ENCODE measurements at places on chromosomes 12 and 14.

- DNase-seq = no peak
These were observed 344.5 kb downstream of the AEBP2 start for GRCh38 chr12:19783547-19784444.

DNA sequence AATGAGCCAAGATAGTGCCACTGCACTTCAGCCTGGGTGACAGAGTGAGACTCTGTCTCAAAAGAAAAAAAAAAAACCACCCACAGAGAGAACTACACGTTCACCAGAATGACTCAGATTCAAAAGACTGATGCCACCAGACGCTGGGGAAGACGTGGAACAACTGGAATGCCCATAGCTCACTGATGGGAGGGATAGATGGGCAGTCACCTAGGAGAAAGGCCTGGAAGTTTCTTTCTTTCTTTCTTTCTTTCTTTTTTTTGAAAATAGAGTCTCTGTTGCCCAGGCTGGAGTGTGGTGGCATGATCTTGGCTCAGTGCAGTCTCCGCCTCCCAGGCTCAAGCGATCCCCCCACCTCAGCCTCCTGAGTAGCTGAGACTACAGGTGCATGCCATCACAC lies 10.0 kb upstream of the KLC1 start:
- no peak for DNase-seq

- no peak for DNase-seq
These were observed 107.6 kb downstream of the PLEKHG7 start for GRCh38 chr12:92810370-92810769.

DNA sequence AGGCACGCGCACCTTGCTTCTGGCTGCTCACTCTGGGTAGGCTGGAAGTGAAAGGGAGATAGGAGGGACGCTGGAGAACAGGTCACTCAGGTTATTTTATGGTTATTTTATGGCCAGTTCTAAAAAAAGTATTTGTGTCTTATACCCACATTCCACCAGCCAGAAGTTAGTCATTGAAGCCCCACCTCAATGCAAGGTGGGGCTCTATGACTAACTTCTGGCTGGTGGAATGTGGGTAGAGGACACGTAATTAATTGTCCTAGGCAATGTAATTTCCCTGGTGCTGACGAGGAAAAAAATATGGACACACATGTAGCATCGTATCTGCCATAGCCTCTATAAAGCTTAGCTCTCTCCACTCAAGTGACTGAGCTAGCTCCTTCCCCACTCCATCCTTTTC lies 104.9 kb downstream of the PDZRN4 start:
- no peak for DNase-seq

GRCh38 chr12:132275110-132275531 lies 54.3 kb downstream of the GALNT9 start:
- no peak for DNase-seq

DNA sequence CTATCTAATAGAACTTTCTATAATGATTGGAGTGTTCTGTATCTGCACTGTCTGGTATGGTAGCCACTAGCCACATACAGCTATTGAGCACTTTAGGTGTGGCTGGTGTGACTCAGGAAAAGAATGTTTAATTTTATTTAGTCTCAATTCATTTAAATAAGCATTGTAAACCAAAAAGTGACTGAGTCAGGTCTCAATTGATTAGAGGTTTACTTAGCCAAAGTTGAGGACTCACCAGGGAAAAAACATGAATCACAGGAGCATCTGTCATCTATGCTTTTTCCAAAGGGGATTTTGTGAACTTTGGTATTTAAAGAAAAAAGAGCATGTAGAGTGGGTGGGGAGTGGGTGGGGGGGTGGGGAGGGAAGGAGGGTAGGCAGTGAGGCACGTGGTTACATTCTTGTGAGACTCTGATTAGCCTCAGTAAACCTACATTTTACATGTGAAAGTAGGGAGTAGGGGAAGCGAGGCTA lies 473.1 kb downstream of the ATP23 start:
- DNase-seq = no peak

GRCh38 chr12:117836999-117837736 lies 131.6 kb downstream of the KSR2 start:
- peak; percentile 63 for DNase-seq

DNA sequence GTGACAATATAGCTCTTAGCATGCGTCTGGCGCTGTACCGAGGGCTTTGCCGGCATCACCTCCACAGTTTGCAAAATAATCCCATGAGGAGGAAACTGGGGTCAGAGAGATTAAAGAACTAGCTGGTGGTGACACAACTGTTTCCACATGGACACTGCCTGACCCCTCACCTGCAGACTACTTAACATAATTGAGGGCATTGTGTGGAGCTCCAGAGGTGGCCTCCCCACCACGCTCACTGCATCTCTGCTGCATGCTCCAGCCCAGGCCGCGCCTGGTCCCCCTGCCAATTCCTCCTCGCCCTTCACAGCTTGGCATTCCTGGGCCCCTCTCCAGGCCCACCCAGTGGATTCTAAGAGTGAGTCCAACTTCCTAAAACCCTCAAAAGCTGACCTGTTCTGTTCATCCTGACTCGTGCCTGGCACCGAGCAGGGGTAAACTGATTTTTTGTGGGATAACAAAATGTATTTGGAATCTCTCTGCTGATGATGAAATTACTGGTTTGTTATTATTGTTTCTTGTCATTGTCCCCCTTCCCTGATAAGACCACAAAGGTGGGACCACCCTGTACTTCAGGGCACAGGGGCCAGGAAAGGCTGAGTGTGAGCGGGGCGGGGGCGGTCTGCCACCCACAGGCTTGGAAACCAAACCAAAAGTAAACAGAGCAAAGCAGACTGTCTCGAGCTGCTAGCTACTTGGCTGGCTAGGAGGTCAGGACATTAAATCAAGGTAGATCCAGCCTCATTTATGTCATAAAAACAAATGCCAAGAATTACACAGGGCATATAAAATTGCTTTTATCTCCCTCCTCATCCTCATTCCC lies 40.6 kb downstream of the CHGA start:
- DNase-seq = no peak

GRCh38 chr12:130538343-130539095 lies 177.6 kb downstream of the RIMBP2 start:
- DNase-seq = no peak

DNA sequence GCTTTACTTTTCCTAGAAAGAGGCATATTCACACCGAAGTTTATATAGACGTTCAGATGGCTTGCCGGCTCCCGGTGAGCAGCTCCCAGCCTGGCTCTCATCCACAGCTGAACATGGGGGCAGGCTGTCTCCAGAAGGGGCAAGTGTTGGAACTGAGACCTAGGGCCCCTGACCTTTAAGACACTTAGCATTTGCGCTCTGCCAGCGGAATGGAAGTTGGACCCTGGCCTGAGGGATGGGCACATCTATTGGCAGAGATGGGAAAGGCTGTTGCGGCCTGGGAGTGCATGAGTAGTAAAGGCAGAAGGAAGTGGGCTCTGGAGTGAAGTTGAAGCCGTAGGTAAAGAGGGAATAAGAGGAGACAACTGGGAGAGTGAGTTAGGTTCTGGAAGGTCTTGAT lies 54.2 kb upstream of the TSPAN9 start:
- no peak for DNase-seq

DNA sequence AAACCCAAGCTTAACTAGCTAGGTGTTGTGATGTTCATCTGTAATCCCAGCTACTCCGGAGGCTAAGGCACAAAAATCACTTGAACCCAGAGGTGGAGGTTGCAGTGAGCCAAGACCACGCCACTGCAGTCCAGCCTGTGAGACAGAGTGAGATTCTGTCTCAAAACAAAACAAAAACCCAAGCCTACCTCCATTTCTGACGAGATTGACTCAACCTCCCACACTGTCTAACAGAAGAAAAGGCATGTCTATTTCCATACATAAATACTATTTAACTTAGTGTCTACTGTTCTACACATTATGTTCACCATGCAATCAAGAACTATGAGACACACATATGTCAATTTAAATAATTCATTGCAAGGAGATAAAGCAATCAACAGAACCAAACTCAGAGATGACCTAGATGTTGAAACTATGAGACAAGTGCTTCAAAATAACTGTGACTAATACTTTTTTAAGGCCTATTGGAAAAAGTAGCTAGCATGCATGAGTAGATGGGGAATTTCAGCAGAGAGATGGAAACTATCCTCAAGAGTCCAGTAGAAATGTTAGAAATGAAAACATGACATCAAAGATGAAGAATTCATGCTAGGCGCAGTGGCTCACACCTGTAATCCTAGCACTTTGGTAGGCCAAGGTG lies 75.9 kb upstream of the DHRS4 start:
- no peak for DNase-seq

DNA sequence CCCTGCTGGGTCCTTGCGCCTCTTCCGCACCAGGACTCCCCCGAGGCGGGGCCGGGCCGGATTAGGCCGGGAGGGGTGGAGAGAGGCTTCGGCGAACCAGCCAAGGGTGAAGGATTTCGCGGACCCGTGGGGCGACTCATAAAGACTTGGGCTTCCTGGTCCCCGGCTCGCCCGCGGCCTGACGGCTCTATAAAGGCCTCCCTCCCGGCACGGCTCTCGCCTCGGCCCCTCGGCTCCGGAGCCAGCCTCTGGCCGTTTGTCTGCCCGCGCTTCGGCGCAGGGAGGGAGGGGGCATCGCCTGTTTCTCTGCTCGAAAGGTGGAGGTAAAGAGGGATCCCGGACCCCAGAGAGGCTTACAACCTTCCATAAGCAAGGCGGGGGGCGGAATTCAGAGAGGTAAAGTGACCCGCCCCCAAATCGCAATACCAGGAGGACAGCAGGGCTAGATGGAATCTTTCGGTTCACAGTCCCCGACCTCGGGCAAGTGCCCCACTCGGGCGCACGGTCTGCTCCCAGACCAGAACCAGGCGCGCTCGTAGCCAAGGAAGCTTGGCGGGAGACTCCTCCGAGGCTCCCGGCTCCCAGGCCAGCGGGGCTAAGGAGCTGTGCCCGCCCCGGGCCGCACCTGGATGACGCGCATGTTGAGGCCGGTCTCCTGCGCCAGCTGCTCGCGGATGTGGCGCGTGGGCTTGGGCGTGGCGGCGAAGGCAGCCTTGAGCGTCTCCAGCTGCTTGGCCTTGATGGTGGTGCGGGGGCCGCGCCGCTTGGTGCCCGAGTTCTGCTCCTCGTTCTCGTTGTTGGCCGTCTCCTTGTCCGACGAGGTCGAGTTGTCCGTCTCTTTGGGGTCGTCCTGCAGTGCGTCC lies 3.9 kb downstream of the LHX5 start:
- DNase-seq = no peak

DNA sequence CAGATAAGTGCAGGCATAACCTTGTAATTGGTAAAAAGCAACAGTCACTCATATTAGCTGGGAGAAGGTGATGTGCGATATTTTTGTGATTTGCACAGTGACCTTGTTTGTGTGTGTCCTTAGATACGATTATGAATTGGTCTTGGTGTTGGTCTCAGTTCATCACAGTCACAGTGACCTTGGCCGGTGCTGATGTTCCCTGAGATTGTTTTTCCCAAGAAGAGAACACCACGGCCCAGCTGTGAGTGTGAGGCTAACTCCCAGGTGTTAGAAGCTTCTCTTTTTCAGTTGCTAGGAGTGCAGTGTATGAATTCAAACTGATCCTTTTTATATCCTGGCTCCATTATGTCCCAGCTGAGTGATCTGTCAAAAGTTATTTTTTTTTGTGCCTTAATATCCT lies 46.2 kb downstream of the TRHDE start:
- no peak for DNase-seq

DNA sequence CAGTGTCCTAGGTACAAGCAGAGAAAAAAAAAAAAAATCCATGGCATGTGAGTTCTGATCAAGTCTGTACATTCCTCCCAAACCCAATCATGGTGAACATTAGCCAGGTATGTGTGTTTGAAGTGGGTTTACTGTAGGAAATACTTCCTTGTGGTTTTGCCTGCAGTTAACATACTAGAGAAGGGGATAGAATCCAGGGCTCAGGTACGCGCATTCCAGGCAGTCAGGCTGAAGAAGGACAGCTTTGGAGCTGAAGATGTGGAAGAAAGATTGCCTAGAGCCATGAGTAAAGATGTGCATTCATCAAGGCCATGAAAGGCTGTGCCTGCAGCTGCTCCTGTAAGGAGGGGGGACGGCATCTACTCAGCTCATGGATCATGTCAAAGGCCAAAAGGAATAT lies 88.2 kb upstream of the NTF3 start:
- no peak for DNase-seq

GRCh38 chr14:69580009-69580577 lies 5.4 kb upstream of the CCDC177 start:
- no peak for DNase-seq

DNA sequence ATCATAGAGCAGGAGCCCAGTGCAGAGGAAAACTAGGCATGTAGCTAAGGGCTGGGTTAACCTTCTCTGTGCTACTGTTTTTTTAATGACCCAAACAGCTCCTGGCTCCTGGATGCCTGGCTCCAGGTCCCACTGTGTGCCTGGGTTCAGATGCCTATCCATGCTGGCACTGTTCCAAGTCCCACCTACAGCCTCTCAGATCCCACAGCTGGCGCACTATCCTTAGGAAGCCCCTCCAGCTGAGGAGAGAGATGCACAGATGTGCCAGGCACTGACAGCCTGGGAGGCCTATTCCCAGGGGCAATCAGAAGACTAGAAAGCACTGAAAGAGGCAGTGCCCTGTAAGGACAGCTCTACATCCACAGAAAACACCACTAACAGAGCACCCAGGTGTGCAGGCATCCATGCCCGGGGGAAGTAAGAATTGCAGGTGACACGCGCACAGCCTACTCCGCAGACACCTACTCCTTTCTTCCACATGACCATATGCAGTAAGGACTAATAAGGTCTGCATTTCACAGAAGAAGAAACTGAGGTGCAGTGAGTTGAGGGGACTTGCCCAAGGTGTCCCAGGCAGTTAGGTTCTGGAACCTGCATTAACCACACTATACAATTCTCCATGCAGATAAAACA lies 51.2 kb downstream of the PITPNM2 start:
- no peak for DNase-seq

- no peak for DNase-seq
These were observed 339.1 kb downstream of the RAD51B start for GRCh38 chr14:68158640-68159039.

- DNase-seq = no peak
These were observed 1.1 kb downstream of the LGALS3 start for GRCh38 chr14:55130196-55130550.

GRCh38 chr14:22088614-22089342 lies 415.2 kb upstream of the OR4E1 start:
- no peak for DNase-seq

- DNase-seq = no peak
These were observed 1165.1 kb downstream of the SLC16A7 start for GRCh38 chr12:60760965-60761364.

DNA sequence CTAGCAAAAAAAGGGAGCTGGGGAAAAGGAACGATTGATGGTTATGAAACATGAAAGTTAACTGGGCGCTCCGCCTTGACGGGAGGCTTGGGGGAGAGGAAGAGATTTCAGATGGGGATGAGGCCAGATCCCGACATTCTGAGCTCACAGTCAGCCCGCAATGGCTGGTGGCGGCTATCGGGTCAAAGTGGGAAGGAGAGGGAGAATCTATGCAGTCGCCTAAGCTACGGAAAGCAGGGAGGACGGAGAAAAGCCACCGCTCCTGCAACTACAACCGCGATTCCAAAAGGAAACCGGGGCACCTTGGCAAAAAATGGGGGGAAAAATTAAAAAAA lies 502 bp downstream of the MPHOSPH9 start:
- no peak for DNase-seq
